Sigmoid colon (tissue), 7 donors: ENCODE measurements at places on chromosomes 5 and 9. TPM values are rescaled to one million over a fixed set of nuclear protein-coding genes. Genes with fewer than 3 reads are reported as not detected.

- H3K4me3 ChIP-seq, result no peak overlapping the region
- DNase-seq, result no peak
- no peaks in the 10 kb centered on the region for H3K27me3 ChIP-seq
- H3K27ac ChIP-seq, result no peak overlapping the region
These were observed 118.1 kb downstream of the SUSD1 start for GRCh38 chr9:112056996-112057395.

DNA sequence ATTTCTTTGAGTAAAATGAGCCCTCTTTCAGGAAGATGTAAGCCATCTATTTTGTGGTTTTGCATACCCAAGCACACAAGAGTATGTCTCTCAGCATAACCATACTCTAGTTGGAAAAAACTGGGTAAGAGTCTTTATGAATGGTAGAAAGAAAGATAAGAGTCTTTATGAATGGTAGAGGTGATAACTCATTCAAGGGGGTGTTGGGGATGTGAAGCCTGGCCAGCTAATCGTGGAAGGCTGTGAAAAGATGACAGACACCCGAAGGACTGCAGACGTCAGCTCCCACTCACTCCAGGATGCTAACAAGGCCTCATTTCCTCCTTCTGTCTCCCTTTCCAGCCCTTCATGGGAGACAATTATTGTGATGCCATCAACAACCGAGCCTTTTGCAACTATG is 228.5 kb downstream of the PAPPA start:
- peaks cover 8% of the 10 kb centered on the region for H3K4me1 ChIP-seq
- no peaks in the 10 kb centered on the region for H3K27me3 ChIP-seq
- H3K27ac ChIP-seq, result no peak overlapping the region
- H3K36me3 ChIP-seq, result no peaks in the 10 kb centered on the region
- no peak overlapping the region for H3K4me3 ChIP-seq

- H3K4me1 ChIP-seq, result no peaks in the 10 kb centered on the region
- H3K36me3 ChIP-seq, result no peaks in the 10 kb centered on the region
- H3K27ac ChIP-seq, result no peak overlapping the region
- H3K27me3 ChIP-seq, result no peaks in the 10 kb centered on the region
These were observed 125.9 kb downstream of the NUDT12 start for GRCh38 chr5:103436656-103437055.

PCDH1 gene
- 13.2 TPM for total RNA-seq
